ENCODE measurements at places on chromosomes 7 and 10.

DNA sequence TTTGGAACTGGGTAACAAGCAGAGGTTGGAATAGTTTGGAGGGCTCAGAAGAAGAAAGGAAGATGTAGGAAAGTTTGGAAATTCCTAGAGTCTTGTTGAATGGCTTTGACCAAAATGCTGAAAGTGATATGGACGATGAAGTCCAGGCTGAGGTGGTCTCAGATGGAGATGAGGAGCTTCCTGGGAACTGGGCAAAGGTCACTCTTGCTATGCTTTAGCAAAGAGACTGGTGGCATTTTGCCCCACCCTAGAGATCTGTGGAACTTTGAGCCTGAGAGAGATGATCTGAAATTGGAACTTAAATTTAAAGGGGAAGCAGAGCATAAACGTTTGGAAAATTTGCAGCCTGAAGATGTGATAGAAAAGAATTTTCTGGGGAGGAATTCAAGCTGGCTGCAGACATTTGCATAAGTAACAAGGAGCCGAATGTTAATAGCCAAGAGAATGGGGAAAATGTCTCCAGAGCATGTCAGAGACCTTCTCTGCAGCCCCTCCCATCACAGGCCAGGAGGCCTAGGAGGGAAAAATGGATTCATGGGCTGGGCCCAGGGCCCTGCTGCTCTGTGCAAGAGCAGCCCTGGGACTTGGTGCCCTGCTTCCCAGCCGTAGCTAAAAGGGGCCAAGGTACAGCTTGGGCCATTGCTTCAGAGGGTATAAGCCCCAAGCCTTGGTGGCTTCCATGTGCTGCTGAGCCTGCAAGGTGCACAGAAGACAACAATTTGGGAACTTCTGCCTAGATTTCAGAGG lies 3.6 kb downstream of the PDSS1 start:
- no peak for DNase-seq

- DNase-seq: no peak
Observed at GRCh38 chr7:108421720-108422331, 34.4 kb downstream of the NRCAM start.

- no peak for DNase-seq
Observed at GRCh38 chr7:38682606-38683005, 51.4 kb upstream of the AMPH start.

DNA sequence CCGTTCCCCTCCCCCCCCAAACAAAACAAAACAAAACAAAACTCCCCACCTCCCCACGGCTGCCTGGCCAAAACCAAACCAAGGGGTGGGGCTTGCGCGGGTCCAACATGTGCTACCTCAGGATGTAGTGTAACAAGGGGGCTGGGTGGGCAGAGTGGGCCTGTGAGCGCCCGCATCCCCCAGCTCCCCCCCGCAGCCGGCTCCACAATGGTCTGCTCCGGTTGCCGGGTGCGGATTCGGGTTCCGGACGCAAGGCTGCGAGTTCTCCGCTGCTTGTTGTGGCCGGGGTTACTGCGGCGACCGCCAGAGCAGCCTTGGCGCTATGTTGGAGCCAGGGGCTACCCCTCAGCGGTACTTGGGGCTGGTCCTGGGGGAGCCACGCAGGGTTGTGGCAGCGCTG lies 4.9 kb downstream of the C10orf143 start:
- no peak for DNase-seq

DNA sequence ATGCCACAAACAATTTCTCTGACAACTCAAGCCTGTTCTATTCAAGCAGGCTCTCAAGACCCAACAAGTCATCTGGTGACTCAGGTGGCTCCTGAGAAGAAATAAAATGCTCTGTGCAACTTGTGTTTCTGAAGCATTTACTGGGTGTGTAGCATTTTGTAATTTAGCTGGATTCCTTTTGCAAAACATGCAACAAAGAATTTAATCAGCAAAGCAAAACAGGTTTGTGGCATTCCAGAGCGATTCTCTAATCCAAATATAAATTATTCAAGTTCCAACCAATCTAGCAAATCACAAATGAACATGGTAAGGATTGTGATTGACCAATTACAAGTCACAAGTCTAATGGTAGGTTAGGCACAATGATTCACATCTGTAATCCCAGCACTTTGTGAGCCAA lies 39.8 kb upstream of the C10orf67 start:
- no peak for DNase-seq

DNA sequence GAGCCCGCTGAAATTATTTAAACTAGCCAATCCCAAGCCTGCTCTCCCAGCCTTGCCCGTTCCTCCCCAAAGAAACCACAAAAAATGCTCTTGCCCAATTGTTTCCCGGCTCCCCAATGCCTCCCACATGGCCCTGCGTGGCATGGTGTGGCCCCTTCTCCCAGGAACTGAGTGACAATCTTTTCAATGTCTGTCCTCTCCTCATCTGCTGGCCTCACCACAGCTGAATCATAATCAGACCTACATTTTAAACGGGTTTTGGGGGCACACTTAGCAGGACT lies 201.5 kb downstream of the PRPF18 start:
- no peak for DNase-seq

GRCh38 chr10:87976101-87976743 lies 112.8 kb downstream of the PTEN start:
- no peak for DNase-seq

- no peak for DNase-seq
Observed at GRCh38 chr7:33779216-33779615, 126.1 kb upstream of the BMPER start.

GRCh38 chr7:39670052-39670451 lies 46.7 kb downstream of the RALA start:
- no peak for DNase-seq

DNA sequence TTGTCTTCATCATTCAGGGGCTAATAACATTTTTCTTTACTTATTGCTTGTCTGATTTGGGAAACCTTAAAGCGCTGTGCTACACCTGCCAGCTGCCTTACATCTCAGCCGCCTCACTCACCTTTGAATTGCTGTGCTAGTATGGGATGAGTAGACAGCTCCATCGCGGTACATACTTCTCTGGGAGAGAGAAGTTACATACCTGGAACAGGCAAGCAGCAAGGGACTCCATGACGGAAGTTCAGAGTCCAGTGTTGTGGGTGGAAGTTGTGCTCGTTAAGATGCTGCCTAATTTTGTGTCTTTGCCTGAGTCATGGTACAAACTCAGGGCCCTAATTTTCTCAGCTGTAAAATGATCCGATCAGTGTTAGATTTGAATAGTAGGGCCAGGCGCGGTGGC lies 1.9 kb downstream of the NUB1 start:
- no peak for DNase-seq

- DNase-seq: no peak
Observed at GRCh38 chr10:71832967-71833366, 18.1 kb downstream of the PSAP start.

GRCh38 chr7:147443942-147444341 lies 1146.6 kb upstream of the C7orf33 start:
- DNase-seq: no peak

DNA sequence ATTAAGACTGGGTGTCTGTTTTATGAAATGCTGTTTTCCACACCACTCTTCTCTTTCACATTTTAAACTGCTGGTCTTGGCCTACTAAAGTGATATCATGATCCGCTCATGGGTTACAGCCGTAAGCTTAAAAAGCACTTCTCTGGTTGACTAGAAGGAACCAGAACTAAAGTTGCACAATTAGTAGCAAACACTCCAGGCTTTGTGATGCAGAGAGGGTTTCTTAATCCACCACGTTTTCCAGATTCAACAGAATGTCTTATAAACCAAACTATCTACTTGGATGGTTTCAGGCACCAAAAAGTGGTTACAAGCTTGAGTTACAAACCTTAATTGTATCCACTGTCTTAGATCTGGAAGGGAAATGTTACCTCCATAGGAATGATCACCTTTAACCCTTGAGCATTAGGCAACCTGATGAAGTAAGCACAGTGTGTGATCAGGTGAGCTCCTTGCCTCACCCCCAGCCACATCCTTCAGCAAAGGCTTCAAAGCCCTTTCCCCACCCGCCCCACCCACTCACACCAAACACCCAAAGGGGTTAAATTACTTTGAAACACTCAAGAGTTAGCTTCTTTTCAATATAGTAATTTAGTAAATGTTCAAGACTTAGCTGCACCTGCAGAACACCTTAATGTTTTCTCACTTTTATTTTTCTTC lies 3.5 kb downstream of the ELMO1 start:
- DNase-seq: no peak

- no peak for DNase-seq
Observed at GRCh38 chr10:110216942-110217661, 9.7 kb downstream of the MXI1 start.

GRCh38 chr10:7412237-7412927 lies 1.5 kb upstream of the SFMBT2 start:
- no peak for DNase-seq

DNA sequence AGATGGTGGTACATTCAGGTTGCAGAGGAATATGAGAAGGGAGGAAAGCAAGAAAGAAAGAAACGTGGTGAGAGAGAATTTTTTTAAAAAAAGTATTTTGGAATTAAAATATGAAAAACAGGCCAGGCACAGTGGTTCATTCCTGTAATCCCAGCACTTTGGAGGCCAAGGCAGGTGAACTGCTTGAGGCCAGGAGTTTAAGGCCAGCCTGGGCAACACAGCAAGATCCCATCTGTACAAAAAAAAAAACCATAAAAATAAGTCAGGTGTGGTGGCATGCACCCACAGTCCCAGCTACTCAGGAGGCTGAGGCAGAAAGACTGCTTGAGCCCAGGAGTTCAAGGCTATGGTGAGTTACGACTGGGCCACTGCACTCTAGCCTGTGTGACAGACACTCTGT lies 112.1 kb downstream of the PARD3 start:
- DNase-seq: no peak

DNA sequence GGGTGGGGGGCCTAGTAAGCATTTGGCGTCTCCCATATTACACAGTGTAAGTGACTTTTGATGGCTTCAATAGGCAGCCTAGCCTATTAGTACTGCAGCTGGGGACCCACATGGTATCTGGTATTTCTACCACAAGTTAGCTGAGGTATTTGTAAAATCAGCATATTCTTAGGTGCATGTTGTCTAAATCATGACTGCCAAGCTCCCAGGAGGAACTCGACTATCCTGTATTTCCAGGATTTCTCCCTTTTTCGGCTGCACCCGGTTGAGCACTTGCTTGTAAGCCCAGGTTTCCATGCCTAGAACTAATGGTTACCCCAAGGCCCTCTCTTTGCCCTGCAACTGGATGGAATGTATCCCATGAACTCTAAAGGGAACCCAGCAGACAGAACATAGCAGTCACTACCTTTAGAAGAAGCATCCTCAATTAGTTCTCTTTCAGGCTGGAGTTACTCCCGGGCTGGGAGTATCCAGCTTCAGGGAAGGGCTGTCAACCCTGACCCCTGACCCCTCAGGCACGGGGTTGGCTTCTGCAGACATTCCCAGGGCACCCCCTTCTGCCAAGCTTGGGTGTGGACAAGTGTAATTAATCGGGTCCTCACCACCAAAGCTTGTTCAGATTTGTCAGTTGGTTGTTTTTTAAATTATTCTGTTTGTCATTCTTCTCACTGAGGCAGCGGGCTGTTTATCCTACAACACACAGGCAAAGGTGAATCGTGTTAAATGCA lies 90.3 kb upstream of the PARD3 start:
- no peak for DNase-seq

DNA sequence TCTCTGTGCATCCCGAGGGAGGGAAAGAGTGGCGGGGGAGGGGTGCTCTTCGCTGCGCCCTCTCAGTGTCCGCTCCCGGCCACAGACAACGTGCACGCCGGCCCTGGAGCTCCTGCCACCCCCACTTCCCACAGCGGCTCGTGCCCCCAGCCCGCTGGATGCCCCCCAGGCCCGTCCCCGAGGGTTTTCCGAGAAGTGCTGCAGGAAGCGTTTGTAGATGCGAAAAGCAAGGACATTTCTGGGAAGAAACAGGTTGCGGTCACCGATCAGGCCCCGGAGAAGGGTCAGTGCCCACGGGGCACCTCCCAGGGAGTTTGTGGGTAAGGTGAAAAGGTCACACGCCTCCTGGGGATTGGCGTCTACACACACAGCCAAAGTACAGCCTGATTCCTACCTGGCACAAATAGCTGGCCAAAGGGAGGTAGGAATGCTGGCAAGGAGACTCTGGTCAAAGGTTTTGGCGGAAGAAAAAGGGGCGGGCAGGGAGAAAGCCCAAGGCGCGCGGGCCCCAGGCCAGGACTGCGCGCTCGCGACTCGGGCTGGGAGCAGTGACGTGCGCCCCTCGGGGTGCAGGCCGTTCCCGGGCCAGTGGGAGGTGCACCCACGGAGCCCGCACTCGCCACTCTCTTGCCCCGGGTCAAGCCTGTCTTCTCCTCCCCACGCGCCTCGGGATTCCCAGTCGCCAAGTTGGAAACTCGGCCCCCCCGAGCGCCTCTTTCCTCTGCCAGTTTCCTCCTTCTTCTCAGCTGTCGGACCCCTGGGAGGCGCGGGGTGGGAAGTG lies 1.5 kb upstream of the NRP1 start:
- no peak for DNase-seq
